ENCODE measurements at places on chromosomes 12 and 14.

- no peak for DNase-seq
Observed at GRCh38 chr12:45732936-45733335, 3.4 kb downstream of the ARID2 start.

- DNase-seq: peak; percentile 48
Observed at GRCh38 chr14:99603471-99604277, at the start of gene CCDC85C. CCDC85C (minus strand) TSS chr14:99604207; CDS start chr14:99603959, 248 bp downstream.

- DNase-seq: no peak
Observed at GRCh38 chr12:84604551-84604950, 308.0 kb downstream of the SLC6A15 start.

- DNase-seq: no peak
Observed at GRCh38 chr14:27184427-27184826, 586.6 kb upstream of the NOVA1 start.

DNA sequence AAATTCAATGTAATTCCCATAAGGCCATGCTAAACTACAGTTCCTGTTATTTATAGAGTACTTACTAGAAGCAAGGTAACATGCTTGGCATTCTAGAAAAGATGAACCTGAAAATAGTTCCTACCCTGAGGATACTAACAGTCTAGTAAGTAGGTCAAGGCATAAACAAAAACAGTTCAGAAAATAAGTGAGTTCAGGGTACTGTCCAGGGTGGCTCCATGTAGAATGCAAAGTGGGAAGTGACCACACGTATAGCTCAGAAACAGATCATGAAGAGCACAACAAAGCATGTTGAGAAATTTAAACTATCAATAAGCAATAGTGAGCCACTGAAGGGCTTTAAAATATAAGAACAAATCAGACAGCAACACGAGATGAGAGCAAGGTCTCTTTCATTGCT is 2.3 kb downstream of the TMED10 start:
- DNase-seq: no peak

- no peak for DNase-seq
Observed at GRCh38 chr12:66060163-66060907, 70.2 kb downstream of the LLPH start.

DNA sequence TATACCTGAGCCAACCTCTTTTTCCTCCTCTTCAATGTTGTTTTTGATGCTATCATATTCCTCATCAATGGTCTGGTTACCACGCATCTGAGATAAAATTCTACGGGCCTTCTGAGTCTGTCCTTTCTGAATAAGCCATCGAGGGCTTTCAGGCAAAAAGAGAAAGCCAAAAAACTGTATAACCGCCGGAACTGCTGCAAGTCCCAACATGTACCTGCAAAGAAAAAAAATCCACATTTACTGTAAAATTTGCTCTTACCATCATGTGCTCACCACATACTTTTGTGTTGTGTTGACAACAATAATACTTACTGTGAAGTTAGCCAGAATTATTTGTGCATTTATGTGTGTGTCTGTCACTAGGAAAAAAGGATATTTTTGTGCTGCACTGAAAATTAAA is 77.6 kb downstream of the SLC2A13 start:
- DNase-seq: no peak

- DNase-seq: no peak
Observed at GRCh38 chr12:56804169-56804568, 41.0 kb downstream of the HSD17B6 start.

DNA sequence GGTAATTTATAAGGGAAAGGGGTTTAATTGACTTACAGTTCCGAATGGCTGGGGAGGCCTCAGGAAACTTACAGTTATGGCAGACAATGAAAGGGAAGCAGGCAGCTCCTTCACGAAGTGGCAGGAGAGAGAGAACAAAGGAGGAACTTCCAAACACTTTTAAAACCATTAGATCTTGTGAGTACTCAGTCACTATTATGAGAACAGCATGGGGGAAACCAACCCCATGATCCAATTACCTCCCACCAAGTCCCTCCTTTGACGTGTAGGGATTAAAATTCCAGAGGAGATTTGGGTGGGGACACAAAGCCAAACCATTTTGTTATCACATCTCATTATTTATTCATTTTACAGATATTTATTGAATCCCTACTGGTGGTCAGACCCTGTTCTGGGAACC is 822.8 kb downstream of the GALC start:
- no peak for DNase-seq

DNA sequence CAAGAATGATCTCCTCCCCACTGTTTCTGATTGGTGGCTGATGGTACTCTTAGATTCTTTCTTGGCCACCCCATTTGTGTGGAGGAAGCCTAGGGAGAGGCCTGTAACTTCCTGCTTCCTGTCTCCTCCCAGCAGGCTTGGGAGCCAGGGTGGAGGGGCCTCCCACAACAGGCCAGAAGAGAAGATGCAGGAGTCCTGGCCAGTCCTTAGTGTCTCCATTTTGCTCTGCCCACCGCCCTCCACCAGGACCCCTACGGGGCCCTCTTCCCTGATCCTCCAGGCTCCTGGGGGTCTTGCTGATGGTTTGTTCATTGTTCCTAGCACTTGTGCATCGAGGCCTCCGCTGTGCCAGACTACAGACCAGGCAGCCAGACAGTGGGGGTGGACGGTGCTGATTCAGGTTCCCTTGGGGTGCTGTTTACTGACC is 6.8 kb downstream of the TSPAN9 start:
- DNase-seq: no peak

DNA sequence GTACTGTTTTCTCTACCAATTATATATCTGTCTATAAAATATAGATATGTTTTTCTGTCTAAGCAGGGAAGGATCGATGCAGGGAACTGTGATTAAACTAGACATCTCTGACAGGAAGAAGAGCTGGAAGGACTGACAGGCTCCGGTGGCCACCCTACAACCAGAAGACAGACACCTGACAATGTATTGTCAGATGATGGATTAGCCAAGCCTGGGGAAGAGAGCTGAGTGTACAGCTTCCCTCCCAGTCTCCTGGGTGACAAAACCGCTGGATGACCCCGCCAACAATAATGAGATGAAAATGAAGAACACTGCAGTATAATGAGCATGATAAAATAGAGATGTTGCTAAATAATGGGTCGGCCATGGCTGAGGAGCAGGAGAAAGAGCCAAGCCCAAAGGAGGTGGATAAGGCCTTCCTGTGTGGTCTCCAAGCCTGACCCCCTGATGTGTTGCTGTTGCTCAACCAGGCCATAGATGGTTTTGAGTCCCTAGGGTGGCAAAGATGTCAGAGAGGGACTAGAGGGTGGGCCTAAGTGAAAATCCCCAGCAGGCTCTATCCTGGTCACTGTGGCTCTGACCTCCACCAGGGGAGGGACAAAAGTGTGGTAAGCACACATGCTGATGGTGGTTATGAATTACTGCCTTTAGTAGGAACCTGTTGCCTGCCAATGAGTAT is 28.2 kb downstream of the DHRS2 start:
- no peak for DNase-seq

DNA sequence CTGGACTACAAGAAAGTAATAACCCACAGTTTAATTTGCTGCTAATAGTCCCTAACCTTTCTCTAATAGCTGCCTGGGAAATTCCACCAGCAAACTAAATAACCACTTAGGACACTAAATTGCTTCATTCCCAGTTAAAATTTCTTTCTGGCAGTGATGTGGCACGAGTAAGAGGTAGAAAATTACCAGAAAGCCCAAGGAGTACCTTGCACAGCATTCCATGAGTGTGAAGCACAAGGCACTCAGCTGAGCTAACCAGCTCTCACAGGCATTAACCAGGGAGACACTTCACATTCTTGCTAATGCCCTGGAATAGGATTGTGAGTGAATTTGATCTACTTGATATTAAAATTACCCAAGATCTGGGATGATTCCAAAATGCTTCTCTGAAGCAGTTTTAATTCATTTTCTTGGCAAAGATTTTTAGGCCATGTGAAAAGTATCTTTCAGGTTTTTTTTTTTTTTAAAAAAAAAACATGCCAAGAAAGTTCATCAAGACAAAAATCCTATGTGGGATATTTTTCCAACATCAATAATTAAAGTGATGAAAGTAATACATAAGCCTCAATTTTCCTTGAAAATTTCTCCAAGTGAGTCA is 29.5 kb downstream of the TSPAN8 start:
- DNase-seq: no peak

DNA sequence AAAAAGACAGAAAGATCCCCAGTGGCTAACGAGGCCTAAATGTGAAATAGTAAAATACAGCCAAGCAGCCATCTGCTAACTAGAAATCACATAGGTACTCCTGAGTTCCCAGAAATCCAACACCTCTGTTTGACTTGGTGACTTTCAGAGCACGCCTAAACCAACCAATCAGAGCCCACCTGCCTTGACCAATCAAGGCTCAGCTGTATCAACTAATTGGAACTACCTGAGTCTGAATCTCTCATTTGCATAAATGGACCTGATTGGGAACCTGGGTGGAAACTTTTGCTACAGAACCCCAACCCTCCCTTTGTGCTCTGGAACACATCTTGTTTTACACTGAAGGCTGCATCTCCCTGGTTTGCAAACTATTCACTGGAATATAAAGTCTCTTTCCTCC is 5.1 kb upstream of the TCL1B start:
- DNase-seq: no peak

DNA sequence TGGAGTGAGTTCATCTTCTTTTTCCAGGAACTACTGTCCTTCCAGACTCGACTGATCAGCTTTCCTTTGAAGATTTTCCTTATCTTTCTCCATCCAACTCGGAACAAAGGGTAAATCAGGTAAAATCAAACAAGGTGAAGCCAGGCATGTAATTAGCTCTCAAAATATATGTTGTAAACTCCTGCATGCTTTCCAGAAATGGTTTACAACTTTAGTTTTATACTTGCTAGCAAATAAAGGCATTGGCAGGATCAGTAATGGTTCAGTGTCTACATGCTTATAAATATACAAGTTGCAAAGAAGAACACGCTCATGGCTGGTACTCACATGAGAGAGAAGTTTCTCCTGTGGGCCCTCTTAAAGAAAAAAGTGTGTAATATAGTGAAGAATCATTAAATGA is 102.5 kb downstream of the FSCB start:
- DNase-seq: no peak

- peak; percentile 63 for DNase-seq
Observed at GRCh38 chr12:121765573-121765972, 27.9 kb downstream of the RHOF start.

DNA sequence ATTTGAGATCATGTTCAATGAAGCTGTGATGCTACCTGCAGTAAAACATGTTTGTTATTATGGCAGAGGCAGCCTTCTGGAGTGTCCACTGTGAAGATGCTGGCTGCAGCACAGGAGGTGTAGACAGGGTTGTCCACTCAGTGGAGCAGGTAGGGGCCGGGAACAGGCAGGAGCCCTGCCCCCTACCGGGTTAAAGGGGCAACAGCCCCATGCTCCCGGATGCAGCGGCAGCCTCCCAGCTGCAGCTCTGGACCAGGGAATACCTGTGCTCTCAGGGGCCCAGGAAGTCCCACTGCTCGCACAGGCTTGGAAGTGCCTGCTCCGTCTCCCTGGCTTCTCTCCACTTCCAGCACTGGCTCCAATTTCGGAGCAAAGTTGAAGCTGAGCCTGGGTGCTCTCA is 401.6 kb downstream of the FOXG1 start:
- no peak for DNase-seq

- no peak for DNase-seq
Observed at GRCh38 chr12:13147688-13148484, 44.4 kb upstream of the GSG1 start.

- no peak for DNase-seq
Observed at GRCh38 chr14:22524115-22524783, 64.8 kb downstream of the DAD1 start.

DNA sequence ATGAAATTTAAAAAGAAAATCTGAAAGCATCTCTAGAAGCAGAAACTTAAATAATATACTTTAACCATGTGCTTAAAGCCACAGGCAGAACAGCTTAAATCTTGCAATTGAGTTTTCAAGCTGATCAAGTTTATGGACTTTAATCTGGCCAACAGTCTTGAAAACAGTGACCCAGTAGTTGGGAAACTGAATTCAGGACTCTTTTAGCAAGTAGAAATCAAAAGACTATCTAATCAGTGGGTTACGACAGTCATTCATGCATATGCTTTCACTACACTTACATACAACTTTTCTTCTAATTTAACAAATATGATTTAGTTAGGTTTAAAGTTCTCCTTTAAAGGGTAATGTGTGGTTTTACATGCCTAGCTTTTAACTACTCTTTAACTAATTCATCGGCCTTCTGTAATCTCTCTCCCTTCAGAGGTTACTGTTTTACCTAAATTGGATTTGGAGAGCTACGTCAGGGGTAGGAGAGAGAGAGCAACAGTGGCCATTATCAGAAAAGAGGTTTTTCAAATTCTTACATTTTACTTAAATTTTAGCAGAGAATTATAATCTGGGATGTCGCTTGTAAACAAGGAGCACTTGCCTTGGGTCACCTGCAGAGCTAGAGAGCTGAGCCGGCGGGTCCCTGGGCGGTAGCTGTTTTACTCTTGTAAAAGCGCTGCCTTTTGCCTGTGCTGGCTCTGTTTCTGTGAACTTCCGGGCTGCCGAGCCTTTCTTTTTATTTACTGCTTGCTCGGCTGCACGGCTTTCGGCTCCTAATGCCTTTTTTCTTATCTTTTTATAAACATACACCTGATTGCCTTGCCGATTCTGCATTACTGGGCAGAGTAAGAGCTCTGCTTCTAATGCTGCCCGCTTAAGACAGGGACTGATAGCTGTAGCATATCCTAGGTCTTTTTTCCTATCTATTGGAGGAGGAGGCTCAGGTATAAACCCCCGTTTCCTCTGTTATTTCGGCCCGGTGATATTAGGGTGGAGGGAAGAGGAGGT is 17.4 kb upstream of the LYZ start:
- DNase-seq: no peak

All from hepatic stellate cell (primary cell).